ENCODE measurements at places on chromosomes 1 and 21.
A peak's percentile ranks its signal among the peaks of the same experiment; 100 is the strongest.

GRCh38 chr1:224894915-224895314, 34.6 kb upstream of the DNAH14 start:
- peak; percentile 44 for DNase-seq

DNA sequence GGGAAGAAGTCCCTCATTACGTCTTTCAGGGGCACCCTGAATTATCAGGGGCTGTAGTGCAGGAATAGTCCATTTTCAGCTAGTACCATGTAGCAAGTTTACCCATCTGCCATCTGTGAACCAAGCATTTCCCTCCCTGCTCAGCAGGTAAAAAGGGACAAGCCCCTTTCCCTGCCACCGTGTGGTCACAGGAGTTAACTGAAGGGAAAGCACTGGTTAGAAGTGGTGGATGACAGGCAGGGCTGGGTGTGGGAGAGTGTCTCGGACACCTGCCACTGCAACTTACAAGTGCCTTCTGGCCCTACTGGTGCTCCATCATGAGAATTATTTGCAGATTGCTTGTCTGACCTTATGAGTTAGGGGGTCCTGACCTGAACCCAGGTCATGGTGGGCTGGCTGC, 32.0 kb upstream of the IGSF5 start:
- no peak for DNase-seq

DNA sequence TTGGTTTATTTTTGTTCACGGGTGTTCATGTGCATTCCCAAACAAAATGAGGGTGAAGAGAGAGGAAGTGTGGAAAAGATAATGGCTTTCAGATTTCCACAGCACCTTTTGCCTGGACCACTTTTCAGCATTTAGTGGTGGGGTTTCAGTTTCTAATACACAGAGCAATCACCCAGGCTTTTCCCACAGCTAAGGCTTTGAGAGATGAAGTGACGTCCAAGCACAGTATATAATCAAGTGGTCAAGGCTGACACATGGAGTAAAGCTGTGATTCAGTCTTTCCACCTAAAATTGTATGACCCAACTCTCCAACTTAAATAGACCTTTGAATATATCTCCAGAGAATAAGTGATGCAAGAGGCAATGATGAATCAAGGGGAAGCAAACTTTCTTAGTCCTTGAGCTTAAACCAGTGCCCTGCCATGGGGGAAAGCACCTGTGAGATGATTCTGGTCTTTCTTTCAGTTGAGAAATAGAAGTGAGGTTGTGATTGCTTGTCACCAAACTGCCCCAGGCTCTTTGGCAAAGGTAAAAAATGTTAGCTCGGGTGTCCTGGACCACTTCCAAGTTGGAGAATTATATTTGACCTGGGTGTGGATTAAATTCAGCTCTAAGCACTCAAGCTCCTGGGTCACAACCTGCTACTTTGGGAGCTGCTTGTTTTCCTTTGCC, 2.4 kb upstream of the PIK3R3 start:
- DNase-seq = no peak

DNA sequence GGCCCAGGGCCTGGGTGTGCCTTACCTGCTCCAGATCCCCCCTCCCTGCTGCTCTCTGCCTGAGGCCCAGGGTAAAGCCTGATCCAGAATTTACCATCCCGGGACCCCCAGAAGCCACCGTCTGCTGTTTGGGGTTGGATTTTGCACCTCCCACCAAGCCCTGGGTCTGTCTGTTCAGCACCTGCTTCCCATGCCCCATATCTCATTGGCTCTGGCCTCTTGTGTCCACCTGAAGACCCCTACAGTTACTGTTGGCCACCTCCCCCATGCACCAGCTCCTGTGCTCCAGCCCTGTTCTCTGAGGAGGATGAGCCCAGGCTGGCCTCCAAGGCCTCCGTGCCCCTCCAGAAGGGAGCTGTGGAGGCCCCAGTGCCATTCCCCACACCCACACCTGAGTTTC, 113.9 kb downstream of the GRIK3 start:
- no peak for DNase-seq

DNA sequence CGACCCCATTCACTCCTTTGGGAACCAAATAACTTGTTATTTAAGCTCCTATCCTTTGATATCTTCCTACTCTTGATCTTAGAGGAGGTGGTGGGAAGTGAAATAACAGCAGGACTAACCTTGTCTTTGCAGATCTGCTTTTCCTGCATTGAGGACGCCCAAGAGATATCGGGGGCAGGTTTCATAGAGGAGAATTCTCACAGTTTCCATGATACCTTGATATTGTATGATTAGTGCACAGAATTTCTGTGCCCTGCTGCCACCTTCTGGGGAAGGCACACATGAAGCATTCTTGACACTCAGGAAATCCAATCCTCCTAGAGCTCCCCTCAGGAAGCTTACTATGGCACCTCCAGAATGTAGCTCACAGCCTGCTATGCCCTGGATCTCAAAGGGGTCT, 1.6 kb downstream of the CD1B start:
- DNase-seq = peak; percentile 78

- DNase-seq = no peak
Measured at GRCh38 chr21:25326181-25326580, 281.1 kb downstream of the MRPL39 start.

DNA sequence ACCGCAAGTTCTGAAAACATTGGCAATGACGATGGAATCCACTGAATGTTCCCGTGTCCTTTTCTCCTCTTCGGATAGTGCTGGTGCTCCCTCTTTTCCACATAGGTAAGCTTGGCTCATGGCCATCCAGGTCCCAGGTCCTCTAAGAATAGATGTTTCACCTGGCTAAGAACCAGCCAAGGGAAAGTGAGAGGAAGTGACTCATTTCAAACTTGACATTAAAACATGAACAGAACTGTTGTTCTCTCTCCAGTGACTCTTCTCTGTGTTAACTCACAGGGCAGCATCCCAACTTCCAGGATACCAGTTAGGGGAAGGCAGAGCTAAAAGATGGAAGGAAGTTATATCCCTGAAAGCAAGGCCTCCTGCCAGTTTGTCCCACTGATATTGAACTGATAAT, 493.8 kb upstream of the CHRM3 start:
- DNase-seq = no peak

DNA sequence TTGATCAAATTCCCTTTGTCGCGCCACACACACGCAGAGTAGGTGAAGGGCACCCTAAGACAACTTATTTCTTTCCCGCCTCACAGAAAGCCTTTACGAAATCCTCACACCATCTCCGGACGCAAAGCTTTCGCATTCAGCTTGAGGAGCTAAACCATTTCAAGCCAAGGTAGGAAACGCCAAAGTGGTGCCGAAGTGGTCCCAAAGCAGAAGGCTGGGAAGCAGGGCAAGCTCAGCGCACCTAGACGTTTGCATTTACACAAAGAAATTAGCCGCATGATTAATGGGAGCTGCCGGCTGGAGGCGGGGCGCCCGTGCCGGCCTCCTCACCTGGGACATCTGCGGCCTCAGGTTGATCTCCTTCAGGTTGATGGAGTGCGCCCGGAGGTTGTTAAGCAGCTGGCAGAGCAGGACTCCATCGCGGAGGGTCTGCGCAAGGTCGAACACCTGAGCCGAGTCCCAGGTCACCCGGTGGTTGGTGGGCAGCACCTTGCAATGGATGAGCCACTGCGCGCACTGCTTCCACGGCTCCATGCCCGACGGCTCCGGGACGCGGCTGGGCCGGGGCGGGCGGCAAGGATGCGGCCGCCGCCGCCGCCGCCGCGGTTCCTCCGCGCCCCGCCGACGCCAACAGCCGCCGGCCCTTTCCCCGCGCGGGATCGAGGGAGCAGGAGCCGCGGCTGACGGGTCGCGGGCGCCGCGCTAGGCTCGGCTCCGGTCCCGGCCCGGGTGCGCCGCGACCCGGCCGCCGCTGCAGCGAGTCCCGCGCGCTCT, 457 bp downstream of the VAV3 start:
- DNase-seq = peak; percentile 72

DNA sequence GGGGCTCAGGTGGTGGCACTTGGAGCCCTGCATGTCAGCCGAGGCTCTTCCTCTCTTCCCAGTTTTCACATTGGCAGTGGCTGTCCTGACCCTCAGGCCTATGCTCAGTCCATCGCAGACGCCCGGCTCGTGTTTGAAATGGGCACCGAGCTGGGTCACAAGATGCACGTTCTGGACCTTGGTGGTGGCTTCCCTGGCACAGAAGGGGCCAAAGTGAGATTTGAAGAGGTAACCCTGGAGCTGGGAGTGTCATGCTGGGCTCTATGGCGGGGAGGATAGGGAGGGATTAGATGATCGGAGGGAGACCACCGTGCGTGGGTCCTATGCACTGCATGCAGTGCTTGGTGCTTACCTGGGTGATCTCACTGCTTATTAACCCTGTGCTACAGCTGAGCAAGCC, 13.5 kb downstream of the AZIN2 start:
- no peak for DNase-seq

GRCh38 chr1:203450479-203451149, 25.0 kb upstream of the PRELP start:
- peak; percentile 63 for DNase-seq

GRCh38 chr1:226132728-226133503, 53.6 kb downstream of the ACBD3 start:
- no peak for DNase-seq

GRCh38 chr1:86175756-86176155, 19.2 kb upstream of the COL24A1 start:
- no peak for DNase-seq

- no peak for DNase-seq
Measured at GRCh38 chr1:55049271-55049913, 10.0 kb downstream of the PCSK9 start.

DNA sequence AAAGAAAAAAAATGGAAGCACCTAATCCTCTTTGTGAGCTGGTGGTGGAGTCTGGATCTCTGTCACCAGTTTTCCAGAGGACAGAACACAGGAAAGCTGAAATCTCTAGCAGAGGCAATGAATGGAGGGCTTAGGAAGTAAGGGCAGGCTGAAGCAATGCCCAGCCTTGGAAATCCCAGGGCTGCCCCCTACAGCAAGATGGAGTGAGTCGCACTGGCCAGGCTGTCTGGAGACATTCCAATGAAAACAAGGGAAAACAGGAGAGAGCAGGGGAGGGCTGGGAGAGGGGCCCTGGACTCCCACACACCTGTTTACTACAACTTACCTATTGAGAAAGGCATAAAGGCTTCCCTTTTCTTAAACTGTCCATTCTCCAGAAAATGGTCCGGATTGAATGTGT, 25.9 kb downstream of the CYP2J2 start:
- DNase-seq = no peak

DNA sequence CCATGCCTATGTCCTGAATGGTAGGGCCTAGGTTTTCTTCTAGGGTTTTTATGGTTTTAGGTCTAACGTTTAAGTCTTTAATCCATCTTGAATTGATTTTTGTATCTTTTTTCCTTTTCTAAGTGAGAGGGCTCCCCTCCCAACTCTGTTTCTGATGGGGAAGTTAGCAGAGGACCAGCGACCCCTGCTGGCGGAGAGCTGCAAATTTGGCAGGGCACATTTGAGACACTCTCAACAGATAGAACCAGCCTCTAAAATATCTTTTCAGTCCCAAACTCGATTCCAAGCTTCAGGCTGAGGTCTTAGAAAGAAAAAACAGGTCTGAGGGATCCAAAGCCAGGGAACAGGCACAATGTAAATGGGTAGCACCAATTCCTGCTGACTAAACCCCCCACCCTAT, 32.5 kb downstream of the LRRC3 start:
- DNase-seq = peak; percentile 78

- no peak for DNase-seq
Measured at GRCh38 chr1:55639051-55639450, 423.9 kb upstream of the USP24 start.

DNA sequence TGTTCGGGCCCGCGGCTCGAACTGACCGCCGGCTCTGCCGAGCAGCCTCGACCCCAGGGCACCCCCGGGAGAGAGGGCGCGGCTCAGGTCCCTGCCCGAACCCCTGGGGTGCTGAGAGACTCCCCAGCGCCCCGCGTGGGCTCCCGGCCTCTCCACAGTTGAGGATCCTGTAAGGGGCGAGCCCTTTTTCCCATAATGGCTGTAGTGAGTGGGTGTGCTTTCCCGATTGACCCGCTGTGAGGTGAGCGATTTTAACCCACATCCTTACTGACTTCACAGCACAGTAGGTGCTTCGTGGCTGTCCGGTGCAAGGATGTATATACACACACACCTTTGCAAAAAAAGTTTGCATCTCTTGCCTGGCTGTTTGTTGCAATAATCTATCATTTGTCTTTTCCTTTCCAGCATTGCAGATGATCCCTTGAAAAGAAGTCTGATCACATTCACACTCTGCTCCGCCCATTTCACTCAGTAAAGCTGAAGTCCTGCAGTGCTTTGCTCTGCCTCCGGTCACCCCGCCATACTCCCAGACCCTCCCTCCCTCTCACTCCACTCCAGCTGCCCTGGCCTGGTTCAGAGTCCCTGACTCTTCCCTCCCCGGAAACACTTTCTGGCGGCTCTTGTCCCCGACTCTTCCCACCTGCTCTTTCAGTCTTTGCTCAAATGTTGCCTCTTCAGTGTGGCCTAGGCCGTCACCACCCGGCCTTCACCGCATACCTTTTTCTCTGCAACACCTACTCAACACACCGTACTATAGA, 955 bp upstream of the UBE2G2 start:
- peak; percentile 54 for DNase-seq

DNA sequence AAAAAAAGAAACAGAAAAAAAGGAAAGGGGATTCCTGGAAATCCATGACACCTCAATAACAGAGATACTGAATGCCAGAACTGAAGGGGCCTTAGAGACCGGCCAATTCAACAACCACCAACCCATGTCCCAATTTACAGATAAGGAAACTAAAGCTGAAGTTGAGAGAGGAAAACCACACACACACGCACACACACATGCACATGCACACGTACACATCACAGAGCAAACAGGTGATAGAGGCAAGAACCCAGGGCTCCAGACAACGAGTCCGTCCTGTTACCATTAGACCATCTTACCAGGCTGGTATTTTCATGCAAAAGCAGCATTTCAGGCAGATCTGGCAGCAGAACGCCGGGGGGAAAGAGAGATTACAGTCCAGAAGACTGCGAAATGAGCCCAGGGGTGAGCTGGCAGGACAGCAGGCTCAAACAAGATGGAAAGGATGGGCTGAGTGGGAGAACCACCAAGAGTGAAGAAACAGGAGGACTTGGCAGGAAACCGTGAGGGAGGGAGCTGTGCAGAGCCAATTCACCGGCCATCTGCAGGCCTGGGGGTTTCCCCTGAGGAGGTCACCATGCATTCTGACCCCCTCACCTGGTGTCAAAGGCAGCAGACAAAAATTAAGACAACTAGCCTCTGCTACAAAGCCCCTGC, 43.5 kb downstream of the PAFAH2 start:
- no peak for DNase-seq

DNA sequence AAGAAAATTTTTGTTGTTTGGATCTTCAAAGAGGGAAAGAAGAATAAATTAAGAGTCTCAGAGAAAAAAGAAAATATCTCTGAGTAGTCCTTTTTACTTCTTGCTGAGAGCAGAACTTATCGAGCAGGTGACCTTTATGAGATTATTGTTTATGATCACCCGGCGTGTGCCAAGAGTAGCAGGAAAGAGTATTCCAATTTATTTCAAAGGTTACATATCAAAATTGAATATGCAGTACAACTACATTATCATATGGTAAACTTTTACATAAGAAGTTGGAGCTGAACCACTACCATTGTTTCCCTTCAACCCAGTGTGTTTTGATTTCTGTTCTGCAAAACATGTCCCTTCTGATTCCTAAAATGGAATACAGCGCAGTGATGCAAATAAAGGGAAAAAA, 204.3 kb upstream of the SNX7 start:
- no peak for DNase-seq

Measured in Karpas-422 (cell line).